Right lung (tissue), 10 donors: ENCODE measurements at places on chromosomes 11 and 22.

- no peak for DNase-seq
Measured at GRCh38 chr11:91373497-91373896, 851.1 kb upstream of the FAT3 start.

GRCh38 chr22:22182218-22182989, 62.2 kb upstream of the VPREB1 start:
- no peak for DNase-seq

DNA sequence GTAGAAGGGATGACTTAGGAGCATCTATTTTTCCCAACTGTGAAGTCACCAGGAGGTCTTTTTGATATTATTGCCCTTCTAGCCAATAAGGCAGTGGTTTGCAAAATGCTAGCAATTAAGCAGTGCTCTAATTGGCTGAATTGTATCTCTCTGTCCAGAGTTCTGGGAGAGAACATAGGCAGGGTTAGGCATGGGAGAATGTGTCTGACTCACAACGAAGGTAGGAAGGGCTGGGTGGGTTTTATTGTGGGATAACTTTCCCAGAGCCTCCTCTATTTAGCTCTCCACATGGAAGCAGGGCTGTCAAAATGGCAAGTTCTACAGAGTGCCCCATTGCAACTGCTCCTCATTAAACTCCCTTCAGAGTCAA, 415.9 kb upstream of the CADM1 start:
- no peak for DNase-seq

DNA sequence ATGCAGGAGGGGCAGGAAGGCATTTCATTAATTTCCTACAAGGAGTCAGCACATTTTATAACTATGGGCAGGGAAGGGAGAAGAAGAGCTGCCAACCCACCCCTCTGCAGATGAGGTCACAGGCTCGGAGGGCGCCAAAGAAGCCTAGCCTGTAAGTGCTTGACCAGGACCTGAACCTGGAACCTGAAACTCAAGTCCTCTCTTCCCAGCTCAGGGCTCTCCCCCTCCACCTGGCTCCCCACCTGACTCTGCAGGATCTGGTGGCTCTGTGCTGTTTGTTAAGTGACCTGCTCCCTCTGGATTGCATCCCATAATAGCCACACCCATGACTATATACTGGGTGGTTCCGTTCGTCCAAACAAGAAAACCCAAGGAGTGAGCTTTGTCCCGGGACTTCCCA, 27.3 kb downstream of the SCGB1A1 start:
- no peak for DNase-seq

DNA sequence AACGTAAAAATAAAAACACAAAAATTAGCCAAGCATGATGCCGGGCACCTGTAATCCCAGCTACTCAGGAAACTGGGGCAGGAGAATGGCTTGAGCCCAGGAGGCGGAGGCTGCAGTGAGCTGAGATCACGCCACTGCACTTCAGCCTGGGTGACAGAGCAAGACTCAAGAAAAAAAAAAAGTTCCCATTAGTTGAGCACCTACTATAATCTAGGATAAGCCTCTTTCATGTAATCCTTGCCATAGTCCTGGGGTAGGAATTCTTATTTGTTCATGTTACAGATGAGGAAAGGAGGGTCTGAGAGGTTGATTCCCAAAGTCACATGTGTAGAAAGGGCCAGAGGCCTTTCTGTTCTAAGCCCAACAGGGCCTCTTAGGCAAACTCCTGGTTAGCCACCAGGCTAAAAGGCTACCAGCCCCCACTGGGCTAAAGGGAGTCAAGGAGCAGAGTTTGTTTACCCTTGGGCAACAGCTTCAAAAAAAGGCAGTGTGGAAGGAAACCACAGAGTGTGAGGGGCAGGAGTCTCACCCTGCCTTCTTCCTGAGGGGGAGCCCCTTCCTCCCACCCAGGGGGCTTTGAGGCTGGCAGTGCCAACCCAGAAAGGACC, 21.6 kb upstream of the CSNK1E start:
- DNase-seq, result no peak

GRCh38 chr11:58495906-58496305, 12.0 kb downstream of the OR5B21 start:
- DNase-seq, result no peak

DNA sequence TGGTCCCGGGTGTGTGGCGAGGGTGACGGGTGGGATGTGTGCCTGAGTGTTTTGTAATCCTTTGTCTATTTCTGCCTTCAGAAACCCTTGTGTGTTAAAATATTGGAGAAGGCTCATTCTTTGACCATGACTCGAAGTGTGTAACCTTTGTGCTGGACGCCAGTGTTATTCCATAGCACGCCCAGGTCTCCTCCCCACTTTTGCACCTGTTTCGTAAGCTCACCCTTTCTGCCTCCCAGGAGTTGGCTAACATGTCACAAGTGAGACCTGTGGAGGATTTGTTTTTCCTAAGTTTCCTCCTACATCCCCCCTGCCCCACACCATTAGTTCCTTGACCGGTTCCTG, 382 bp downstream of the C11orf54 start:
- no peak for DNase-seq

GRCh38 chr11:46520971-46521745, 72.7 kb downstream of the AMBRA1 start:
- DNase-seq, result no peak

GRCh38 chr22:38965614-38966379, 8.4 kb downstream of the APOBEC3A start:
- DNase-seq, result no peak

GRCh38 chr22:39363751-39364515, 14.1 kb downstream of the SYNGR1 start:
- DNase-seq, result no peak

GRCh38 chr11:131370090-131370751, at the start of gene NTM:
Gene NTM, plus strand, starts transcription at chr11:131370615.
- DNase-seq, result peak; percentile 56

GRCh38 chr22:41491374-41492100, 22.6 kb downstream of the ACO2 start:
- DNase-seq, result no peak

- no peak for DNase-seq
Measured at GRCh38 chr11:10232756-10233155, 61.3 kb downstream of the SBF2 start.

GRCh38 chr22:43346521-43346929, 3.4 kb upstream of the SCUBE1 start:
- peak; percentile 21 for DNase-seq

GRCh38 chr22:24878969-24879368, 67.5 kb downstream of the LHFPL7 start:
- no peak for DNase-seq

- no peak for DNase-seq
Measured at GRCh38 chr22:48371391-48371790, 1456.3 kb downstream of the BRD1 start.

GRCh38 chr11:111983187-111983986, 41.8 kb upstream of the DLAT start:
- no peak for DNase-seq

- no peak for DNase-seq
Measured at GRCh38 chr11:2932850-2933251, 3.6 kb upstream of the PHLDA2 start.

DNA sequence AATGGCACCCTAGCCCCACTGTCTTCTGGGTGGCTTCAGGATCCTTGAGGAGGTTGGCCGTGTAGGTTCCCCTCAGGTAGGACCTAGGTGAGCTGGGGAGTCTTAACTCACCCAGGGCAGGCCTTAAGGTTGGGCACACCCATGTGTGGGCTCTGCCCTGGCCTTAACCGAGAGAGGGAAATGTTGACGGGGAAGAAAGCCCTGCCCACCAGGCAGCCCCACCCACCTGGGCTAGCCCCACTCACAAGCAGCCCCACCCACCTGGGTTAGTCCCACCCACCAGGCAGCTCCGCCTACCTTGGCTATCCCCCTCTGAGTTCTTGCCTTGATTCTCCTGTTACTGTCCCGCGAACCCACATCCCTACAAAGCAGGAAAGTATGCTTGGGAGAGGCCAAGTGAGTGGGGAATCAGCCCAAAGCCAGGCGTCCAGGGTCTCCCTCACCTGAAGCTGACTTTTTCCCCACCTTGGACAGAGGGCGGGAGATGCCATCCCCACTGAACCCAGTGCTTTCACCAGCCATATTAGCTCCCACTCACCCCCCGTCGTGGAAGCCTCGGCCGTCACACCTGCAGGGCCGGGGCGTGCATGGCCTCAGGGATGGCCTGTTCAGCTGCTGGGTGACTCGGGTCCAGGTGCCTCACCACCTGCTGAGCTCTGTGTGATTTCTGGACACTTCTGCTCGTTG, at the start of gene MYEOV:
TSS of gene MYEOV (plus strand) at position 337 of the 687 bp plus-strand sequence. CDS start 1,200 bp downstream, outside the sequence.
- no peak for DNase-seq

DNA sequence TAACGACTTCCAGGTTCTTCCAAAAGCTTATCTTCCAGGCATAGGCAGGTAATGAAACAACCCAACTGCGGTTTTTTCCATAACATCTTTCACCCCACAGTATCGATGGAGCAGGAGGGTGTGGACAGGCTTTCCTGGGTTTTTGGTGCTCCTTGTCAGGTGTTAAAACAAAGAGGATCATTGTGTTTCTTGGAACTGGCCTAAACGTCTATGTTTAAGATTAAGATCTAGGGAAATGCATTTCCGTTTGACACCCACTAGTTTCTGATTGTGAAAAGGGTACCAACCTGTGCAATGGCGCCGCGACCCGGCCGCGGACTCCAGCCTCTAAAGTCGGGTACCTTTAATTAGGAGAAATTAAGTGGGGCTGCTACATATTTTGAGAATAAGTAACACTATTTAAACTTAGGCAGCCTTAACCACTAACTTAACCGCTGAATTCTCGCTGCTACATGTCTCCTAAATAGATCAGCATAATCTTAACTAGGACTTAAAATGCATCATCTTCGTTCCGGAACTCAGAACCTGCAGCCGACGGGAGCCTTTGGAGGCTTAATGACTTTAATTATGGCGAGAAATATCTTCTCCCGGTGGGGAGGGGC, 31.5 kb downstream of the C22orf31 start:
- no peak for DNase-seq

- DNase-seq, result no peak
Measured at GRCh38 chr11:102064316-102064715, 17.1 kb downstream of the CFAP300 start.

DNA sequence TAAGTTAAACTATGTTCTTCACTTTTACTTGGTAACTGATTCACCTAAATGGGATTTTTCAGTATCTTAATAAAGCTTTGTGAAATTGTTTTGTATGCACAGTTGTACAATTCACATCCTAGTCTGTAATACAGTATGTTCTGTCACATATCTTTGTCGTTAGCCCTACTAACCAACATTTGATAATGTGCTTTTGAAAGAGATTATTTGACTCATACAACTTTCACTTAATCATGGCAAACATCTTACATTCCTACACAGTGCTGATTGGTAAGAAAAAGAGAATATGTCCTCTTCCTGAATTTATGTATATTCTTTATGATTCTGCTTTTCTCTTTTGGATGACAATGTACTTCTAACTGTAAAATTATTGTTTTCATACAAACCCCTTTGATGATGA, 234.5 kb downstream of the METTL15 start:
- no peak for DNase-seq

DNA sequence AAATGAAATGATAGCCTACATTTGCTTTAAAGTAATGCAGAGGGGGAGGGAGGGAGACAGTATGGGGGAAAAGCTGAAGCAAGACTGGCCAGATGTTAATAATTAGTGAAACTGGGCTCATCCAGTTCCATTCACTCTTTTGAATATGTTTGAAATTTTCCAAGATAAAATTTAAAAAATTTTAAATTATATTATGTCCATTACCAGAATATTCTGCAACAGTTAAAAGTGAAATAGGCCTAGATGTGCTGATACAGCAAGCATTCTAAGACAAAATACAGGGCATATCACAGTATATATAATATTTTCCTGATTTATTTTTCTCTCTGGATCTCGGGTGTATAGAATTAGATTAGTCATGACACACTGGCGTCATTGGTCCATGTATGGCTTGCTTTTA, 13.6 kb upstream of the ZNRF3 start:
- no peak for DNase-seq

- peak; percentile 63 for DNase-seq
Measured at GRCh38 chr11:96464700-96465307, 75.0 kb downstream of the JRKL start.

DNA sequence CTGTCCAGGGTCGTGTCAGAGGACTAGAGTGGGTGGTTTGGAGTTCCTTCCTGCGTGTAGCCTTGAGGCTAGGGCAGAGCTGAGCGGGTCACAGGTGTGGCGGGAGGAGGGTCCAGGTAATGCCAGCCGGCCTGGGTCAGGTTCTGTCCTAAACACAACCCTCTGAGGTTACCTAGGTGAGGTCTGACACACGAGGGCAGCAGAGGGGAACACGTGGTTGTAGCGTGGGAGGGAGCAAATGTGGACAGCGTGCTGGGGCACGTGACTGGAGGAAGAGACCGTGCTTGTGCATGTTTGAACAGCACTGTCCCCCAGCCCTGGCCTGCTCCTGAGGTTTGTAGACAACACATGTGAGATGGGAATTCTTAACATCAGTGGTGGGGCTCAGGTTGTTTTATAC, 13.1 kb downstream of the MOV10L1 start:
- DNase-seq, result no peak

GRCh38 chr11:15724601-15725000, 609.9 kb downstream of the INSC start:
- no peak for DNase-seq

GRCh38 chr11:36109850-36110606, 166.2 kb downstream of the LDLRAD3 start:
- DNase-seq, result no peak

DNA sequence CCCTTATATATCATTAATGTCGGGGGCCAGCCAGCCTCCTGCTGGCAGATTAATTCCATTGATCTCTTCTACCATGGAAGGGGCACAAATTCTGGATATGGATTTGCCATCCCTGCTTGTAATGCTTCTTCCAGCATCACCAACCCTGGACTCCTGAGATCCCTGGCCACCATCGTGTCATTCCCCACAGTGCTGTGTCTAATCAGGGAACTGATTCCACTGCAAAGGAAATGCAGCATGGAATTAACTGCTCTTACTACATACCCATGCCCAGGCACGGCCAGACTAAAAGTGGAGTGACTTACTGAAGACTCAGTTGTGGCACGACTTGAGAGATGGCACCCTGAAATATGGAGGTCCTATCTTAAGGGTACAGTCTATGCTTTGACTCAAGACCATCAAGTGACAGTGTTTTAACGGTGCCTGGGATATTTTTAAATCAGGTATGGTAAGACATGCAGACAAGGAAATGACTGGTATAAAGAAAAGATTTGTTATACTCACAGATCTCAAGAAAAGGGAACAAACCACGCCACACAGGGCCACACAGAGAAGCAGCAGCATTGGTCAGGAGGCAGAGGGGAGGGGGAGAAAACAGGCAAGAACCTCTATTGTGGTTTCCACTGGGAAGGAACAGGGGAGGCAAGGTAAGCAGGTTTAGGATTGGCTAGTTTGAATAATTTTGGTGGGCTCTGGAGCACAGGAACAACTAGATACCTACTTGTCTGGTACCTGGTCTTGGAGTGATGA, 65.1 kb downstream of the IGLL5 start:
- DNase-seq, result no peak
